ENCODE measurements at places on chromosomes 11 and 22.

GRCh38 chr11:62264004-62264403 lies 6.0 kb upstream of the SCGB2A2 start:
- DNase-seq: no peak

DNA sequence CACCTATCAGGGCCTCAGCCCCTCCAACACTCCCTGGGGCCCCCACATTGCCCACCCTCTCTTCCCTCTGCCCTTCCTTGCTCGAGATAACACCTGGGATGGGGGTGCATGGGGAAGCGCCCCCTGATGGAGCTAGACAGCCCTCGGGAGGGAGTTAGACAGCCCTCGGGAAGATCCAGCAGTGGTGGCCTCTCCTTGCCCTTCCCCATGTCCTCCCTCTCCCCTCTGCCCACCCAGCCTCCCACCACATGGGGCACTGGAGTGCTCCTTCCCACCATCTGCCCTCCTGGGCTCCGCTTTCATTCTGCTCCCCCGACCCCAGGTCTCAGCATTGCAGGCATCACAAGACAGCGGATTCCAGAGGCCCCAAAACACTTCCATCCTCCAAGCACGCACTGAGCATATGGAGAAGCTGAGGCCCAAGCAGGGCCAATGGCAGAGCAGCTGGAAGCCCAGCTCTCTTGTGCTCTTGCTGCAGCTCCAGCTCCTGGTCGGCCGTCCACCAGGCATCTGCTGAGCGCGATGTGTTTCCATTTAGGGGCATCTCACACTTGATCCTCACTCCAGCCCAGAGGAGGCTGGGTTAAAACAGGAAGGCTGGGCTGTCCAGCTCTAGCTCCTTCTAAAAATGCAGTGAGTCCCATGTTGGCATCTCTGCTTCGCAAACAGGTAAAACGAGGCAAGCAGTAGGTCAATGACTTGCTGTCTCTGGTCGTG lies 65.6 kb downstream of the IGLL1 start:
- no peak for DNase-seq

DNA sequence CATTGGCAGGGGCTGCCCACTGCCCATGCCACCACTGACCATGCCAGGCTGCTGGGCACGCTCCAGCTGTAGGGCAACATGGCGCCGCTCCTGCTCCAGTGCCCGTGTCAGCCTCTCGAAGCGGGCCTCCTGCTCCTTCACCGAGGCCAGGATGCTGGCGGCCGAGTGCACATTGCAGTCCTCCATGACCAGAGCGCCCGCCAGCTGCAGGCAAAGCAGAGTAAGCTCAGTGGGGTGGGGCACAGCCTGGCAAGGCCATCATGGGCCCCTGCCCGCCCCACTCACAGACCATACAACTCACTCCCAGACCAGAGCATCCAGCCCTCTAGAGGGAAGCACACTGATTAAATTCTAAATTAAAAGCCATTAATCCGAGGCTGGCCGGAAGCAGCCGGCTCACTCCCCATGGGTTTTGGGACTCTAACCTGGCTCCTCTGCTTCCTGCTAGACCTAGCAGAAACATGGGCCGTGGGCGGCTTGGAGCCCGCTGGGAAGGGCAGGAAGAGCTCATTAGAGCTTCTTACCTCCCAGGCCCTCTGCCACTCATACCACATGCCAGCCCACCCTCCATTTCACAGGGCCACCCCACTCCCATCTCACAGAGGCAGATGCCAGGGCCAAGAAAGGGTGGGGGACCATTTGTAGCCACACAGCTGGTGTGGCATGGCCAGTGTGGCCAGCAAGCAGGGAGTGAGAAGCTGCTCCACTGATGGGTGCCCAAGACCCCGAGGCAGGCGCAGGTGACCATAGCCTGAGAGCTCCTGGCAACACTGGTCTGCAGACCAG lies 25.8 kb downstream of the ARVCF start:
- no peak for DNase-seq

DNA sequence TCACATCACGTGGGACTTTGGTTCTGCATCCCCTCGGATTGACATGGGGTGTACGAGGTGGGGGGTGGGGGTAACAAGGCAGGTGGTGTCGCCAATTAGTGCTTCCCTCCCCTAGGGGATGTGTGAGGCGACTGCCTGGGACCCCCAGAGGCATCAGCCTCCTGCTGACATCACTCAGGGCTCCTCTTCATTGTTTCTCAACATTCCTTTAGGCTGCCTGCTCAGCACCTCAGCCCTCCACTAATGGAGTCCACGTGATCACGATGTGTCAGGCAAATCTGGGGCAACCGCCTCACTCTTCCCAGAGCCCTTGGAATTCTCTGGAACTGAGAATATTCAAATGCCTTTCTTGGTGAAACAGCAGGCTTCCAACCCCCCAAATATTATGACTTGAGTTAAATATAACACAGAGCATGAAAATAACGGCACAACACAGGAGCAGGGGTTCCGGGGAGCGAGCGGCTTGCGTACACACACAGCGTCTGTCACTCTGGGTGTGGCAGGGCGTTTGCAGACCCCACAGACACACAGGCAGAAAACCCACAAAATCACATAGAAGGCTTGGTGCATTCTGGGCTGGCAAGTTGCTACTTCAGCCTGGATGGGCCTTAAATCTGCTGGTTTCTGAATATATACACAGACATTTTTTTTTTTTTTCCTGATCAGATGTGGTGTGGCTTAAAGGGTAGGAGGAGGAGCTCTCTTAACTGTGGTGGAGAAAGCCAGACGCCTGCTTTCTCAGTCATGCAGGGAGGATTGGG lies 170.1 kb upstream of the CADM1 start:
- no peak for DNase-seq

GRCh38 chr22:29108137-29108536 lies 35.3 kb downstream of the KREMEN1 start:
- DNase-seq: no peak

DNA sequence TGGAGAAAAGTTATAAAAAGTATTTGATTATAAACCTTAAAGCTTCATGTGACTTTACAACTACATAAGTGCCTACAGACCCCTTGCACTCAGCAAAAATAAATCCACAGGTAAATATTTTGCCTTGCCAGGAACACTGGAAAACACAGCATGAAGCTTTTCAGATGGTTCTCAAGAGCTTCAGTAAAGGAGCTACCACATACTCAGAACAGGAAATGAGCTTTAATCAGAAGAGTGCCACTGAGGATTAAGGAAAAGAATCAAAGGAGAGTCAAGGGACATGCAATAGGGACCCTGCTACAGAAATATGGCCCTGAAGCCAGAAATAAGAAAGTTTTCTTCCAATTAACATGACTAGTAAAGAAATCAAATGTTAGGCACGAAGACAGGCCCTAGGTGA lies 1.2 kb downstream of the CASP1 start:
- DNase-seq: no peak

- no peak for DNase-seq
These were observed 86.4 kb upstream of the SHISAL1 start for GRCh38 chr22:44398856-44399837.

DNA sequence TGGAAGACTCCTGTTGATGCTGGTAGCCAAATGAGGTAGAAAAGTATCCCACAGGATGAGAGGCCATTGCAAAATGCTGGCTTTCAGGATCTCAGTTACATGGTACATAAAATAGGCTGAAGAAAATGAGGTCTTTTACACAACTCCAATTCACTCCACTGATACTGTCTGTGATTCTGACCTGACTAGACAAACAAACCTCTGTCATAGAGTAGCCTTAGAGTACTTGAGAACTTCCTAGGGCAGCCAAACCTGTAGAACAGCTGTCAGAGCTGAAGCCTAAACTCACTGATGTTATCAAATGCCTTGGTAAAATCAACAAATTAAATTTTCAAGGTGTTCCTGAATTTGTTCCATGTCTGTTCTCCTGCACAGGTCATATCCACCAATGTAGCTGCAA lies 26.2 kb upstream of the POGLUT3 start:
- no peak for DNase-seq

DNA sequence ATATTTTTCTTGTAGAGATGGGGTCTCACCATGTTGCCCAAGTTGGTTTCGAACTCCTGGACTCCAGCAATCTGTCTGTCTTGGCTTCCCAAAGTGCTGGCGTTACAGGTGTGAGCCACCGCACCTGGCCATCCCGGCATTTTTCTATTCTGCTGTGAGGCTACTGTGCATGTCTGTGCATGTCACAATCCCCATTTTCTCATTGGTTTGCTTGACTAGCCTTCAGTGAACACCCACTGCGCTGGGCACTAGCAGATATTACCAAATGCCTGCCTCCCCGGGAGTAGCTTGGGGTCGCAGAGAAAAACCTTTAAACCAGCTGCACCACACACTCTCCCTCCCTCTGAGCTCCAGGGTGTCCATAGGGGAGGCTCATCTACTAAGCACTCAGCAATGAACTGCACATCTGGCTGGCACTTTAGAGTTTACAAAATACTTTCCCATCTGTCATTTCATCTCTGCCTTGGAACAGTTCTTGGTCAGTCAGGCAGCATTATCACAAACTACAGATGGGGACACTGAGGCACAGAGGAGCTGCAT lies 4.9 kb downstream of the CSNK1E start:
- DNase-seq: no peak

DNA sequence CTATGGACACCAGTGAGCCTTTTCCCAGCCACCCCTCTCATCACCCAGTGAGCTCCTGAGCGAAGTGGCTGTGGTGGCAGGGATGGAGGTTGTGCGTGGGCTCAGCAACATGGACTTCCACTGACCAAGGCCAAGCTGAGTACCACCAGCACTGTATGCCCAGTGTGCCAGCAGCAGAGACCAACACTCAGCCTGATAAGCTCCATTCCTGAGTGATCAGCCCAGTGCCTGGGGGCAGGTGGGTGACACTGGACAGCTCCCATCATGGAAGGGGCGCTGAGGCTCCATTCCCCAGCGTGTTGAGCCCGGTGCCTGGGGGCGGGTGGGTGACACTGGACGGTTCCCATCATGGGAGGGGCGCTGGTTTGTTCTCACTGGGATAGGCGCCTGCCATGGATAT lies 17.6 kb upstream of the CD81 start:
- no peak for DNase-seq

DNA sequence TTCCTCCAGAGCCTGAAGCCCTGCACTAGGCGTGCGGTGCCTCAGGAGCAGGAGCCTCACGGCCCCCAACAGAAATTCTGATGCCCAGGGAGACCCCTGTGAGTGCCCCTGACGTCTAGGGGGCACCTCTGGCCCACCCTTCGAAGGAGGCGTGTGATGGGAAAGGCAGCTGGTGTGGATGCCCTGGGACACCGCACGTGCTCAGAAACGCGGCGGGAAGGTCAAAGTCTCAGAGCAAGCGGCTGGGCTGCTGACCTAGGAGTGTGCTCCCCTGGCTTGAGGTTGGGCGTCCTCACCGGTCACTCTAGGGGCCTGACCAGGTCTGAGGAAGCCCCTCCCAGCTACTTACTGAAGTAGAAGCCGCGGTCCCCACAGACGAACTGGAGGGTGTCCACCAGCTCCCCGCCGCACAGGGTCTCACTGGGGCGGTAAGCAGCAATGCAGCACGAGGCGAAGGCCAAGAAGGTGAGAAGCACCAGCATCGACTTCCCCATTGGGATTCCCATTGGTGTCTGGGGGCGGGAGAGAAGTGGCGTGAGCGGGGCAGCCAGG lies 4.1 kb downstream of the IGF2 start:
- no peak for DNase-seq

DNA sequence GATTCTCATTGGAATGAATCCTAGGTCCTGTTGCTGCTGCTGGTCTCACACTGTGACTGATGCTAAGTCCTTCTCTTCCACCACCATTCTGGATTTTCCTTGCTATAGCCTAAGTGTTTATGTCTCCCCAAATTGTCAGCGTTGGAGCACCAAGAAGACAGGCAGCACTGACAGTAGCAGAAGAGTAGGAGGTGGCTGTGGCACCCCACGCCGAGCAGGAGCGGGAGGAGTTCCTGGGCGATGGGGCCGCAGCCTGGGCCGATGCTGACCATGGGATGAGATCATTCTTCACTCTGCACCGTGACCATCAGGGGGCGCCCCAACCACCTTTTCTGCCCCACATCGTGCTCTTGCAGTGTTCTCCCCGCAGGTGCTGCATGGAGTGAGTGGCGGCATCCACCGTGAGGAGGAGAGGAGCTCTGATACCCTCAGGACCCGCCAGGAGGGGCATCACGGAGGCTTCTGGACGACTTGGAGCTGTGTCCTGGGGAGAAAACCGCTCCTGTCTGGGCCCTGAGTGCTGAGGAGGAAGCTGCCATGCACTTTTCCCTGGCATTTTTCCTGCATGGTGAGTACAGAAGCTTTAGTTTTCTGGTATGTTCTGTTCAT lies 57.0 kb downstream of the LRRC74B start:
- DNase-seq: peak; percentile 60

DNA sequence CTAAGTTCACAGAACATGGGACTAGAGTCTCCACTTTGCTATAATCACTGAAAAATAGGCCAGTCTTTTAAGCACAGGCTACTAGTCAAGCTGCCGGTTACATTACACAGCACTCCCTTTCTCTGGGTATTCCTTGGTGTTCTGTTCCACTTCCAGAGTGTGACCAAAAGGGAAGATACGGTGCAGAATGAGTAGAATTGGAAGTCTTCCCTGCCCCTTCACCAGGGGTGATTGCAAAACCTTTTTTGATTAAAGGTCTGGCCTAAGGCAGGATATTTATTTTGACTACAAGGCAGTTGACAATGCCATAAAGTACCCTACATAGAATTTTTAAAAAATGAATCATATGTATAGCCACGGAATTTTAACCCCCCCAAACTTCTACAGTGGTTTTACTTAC lies 59.6 kb upstream of the ADORA2A start:
- no peak for DNase-seq

DNA sequence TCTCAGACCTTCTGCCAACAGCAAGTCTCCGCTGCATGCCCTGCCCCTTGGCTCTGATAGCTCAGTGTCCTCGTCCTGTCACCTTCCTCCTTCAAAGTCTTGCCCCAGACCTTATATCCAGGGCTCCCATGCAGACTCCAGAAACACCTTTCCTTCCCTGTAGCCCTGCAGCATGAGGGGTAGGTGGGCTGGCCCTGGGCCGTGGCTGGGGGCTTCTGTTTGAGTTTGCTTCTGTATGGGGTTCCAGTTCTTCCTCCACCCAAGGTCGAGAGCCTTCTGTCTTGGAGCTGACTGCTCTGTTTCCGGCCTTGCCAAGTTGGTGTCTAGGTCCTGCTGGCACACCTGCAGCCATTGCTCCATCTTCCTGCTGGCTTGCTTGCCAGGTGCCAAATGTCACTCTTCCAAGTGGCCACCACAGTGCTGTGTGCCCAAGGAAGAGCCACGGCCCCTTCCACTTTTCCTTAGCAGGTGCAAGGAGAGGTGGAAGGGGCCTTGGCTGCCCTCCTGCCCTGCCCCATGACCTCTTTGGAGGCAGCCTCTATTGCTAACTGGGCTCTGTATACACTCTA lies 74.8 kb upstream of the NECTIN1 start:
- DNase-seq: no peak
